ENCODE measurements at places on chromosomes 7 and 10.

DNA sequence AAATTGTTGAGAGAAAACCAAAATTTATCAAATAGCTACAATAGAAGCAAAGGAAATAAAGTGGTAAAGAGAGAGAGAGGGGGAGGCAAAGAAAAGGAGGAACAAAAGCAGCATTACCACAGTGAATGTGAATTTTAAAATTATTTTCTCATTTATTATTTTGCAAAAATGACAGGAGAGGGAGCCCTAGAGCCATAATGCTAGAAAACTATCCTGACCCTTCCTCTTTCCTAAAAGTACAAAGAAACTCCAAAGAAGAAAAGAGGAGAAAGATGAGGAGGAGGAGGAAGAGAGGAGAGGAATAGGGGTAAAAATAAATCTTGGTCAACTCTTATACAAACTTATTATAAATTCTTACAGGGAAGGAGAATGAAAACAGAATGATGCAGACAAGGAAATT is 921.5 kb downstream of the NRG3 start:
- no peak for DNase-seq

DNA sequence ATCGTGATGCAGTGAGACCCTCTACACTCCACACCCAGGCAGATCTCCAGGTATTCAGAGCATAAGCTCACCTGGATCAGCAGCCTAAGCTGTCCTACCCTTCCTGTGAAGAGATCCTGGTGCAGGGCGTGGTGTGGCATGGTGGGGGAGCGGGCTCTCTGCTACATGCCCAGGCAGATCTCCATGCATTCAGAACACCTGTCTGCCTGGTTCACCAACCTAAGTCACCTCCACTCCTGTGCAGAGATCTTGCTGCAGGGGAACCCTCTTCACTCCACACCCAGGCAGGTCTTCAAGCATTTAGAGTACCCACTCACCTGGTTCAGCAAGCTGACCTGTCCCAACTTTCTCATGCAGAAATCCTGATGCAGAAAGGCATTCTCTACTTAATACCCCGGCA is 394.4 kb upstream of the SEMA3A start:
- no peak for DNase-seq

- no peak for DNase-seq
These were observed 15.6 kb upstream of the MKRN1 start for GRCh38 chr7:140494867-140495266.

DNA sequence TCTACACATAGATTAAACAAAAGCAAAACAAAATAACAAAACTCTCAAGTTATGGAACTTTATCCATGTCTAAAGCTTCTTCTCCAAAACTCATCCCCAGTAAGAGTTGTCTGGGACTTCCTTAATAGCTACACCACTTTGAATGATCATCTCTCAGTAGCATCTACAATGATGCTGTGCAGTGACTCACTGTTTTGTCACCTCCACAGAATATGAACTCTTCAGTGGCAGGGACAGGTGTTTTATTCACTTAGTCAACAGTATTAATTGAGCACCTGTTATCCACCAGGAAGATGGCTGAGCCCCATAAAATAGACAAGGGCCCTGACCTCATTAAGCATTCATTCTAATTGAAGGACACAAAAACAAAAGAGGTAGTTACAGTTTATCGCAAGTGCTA is 350.7 kb downstream of the ELMO1 start:
- no peak for DNase-seq

DNA sequence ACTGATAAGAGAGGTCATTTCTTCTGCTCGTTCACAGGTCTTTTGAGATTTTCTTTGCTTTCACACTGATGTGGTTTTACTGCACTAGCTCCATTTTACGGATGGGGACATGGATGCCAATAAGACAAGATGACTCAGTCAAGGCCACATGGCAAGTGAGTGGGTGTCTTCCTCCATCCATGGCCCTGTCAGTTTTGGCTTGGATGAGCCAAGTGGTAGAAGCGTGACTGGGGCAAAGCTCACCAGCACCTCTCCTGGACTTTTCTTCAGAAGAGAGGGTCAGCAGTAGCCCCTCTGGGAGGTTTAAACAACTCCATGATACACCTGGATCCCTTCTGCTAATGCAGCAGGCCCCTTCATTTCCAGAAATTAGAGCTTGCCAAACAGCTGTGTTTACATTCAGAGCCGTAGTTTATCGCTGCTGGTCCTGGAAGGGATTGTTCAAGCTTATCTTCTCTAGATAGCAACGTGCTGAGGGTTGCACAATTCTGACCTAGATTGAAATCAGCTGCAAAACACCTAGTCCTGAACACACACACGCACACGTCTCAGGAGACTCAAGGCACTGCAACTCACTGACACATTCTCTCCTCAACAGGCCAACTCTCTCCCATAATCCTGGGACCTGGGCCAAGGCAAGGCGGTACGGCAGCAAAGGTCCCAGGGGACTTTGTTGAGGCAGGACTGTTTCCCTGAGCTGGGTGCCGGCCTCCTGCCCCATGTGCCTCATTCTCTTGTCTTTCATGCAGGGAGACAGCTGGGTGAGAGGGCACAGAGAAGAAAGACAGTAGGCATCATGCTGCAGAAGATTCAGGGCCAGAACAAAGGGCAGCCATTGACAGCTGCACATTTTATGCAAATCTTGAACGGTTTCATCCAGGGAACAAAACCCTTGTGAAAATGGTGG is 14.2 kb upstream of the PDCD4 start:
- DNase-seq: no peak

- no peak for DNase-seq
These were observed 33.4 kb downstream of the CPXM2 start for GRCh38 chr10:123858077-123858681.

GRCh38 chr10:46291817-46292572 is 5.2 kb downstream of the ANTXRL start:
- no peak for DNase-seq

DNA sequence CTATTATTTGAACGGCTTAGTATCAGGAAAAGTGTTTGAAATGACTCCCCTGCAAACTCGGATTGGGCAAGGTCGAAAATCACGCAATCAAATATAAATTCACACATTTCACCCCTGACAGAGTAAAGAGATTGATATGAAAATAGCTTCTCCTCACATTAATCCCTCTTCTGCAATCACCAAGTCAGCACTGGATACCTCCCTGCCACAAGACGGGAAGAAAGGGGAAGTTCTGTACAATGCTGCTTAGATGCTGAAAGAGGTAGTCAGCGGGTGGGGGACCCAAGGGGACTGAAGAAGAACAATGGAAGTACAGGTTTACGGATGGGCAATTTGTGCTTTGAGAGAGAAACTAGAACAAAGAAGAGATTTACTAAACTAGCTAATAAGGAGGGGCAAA is 72.0 kb upstream of the ANK3 start:
- no peak for DNase-seq

DNA sequence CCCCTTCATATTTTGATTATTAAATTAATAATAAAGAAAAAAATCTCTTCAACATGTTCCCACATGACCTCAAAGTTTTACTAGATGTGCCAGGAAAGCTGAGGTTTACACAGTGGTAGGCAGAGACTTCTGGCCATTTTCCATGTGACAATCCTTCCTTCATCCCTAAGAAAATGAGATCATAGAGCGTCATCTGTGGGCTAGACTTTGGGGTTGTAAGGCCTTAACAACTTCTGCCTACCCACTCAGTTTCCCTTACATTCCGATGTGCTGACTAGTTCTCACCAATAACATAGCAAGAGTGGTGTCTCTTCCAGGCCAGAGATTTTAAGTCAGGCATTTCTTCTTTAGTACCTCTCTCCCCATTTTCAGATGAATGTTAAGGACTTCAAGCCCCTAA is 171.1 kb upstream of the PHF14 start:
- no peak for DNase-seq

DNA sequence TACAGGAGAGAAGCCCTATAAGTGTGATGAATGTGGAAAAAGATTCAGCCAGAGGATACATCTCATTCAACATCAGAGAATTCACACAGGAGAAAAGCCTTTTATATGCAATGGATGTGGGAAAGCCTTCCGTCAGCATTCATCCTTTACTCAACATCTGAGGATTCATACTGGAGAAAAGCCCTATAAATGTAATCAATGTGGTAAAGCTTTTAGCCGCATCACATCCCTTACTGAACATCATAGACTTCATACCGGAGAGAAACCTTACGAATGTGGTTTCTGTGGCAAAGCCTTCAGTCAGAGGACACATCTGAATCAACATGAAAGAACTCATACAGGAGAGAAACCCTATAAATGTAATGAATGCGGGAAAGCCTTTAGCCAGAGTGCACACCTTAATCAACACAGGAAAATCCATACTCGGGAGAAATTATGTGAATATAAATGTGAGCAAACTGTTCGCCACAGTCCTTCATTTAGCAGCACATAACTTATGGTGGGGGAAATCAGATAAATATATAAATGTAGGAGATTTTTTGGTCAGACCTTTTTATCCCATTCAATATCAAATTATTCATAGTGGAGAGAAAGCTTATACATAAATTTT is 12.1 kb upstream of the MRPS17 start:
- DNase-seq: no peak

- DNase-seq: no peak
These were observed 158.8 kb downstream of the DNAJB6 start for GRCh38 chr7:157495594-157495993.

- DNase-seq: no peak
These were observed 44.2 kb downstream of the ZMIZ1 start for GRCh38 chr10:79112881-79113431.

DNA sequence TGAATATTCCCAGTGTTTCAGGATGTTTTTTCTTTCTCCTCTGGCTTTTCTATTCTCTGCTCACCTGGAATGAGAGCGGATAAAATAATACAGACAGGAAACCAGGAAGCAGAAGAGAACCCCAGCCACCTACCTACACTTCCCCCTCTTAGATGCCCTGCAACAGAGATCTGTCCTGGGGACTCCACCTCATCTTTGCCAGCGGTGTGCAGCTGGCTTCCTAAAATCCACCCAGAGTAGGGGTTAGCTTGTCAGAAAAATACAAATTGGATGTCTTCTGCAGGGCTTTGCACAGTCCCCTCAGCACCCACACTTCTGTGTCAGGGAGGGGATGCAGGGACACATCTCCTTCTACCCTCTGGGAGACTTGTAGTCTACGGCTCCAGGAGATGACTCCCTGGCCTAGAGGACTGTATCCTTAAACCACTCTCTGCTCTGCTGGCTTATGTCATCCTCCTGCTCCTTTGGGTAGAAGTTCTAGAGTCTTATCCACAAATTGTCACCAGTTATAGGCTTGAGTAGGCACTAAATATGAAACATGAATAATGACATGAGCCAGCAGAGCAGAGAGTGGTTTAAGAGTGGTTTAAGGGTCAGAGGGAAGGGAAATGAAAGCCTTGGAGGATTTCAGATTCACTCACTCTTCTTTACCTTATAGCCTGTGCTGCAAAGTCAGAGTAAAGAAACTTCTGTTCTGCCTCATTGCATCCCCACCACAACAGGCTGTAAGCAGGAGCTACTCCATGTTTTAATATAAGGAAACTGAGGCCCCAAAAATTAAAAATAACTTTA is 749.4 kb downstream of the AUTS2 start:
- DNase-seq: no peak

Measured in activated gamma-delta T cell (primary cell).